Fibroblast of the aortic adventitia (primary cell): ENCODE measurements at places on chromosomes 11 and 22. TPM values are rescaled to one million over a fixed set of nuclear protein-coding genes. Genes with fewer than 3 reads are reported as not detected.
A peak's percentile ranks its signal among the peaks of the same experiment; 100 is the strongest.

GRCh38 chr11:84865257-84865656 lies 761.9 kb downstream of the DLG2 start:
- DNase-seq, result no peak

- no peak for DNase-seq
These were observed 408.5 kb downstream of the OPCML start for GRCh38 chr11:133123796-133124195.

DNA sequence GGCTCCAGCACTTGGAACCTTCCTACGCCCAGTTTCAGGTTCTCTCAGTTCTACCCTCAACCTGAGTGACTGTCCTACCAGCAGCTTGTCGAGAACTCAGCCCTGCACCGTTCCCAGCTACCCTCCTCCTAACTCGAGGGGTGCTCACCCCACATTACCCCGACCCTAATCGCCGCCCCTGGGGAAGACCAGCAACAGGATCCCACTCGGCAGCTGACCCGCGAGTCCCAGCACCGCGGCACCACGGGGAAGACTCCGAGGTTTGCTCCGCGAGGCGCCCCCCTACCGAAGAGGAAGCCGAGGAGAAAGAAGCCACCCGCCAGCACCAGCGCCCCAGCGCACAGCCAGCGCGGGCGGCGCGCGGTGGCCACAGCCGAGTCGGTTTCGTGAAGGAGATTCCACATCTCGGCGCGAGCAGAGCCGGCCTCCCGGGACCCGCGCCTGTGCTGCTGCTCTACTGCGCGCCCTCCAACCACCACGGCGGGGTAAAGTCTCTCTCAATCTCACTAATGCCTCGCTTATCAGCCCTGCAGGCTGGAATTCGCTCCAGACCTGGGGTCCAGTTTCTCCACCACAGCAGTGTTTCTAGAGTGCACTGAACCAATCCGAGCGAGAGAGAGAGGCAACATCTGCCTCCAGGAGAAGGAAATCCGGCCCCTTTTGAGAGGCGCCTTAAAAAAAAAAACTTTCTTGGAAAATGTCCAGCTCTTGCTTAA lies at the start of gene FOLH1:
Gene FOLH1 (minus strand): TSS at position 597 of the 716 bp plus-strand sequence. CDS start 193 bp downstream, at position 404.
- no peak for DNase-seq

- DNase-seq, result peak; percentile 59
These were observed 1.3 kb downstream of the EHBP1L1 start for GRCh38 chr11:65576867-65577755.

DNA sequence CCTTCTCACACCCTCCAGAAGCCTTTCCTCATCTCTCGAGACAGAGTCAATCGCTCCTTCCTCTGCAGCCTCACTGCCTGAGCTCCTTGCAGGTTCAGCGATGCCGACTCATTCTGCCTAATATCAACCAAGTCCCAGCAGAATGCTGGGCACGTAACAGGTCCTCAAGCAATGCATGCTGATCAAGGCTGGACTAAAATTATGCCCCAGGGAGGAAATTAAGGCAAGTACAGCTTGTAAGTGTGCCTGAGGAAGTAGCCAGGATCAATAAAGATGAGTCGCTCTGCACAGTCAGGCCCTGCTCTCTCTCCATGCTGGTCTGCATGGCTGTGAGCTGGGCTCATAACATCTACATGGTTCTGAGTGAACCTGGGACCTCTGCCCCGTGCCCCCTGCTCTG lies 25.6 kb upstream of the NRIP3 start:
- no peak for DNase-seq

DNA sequence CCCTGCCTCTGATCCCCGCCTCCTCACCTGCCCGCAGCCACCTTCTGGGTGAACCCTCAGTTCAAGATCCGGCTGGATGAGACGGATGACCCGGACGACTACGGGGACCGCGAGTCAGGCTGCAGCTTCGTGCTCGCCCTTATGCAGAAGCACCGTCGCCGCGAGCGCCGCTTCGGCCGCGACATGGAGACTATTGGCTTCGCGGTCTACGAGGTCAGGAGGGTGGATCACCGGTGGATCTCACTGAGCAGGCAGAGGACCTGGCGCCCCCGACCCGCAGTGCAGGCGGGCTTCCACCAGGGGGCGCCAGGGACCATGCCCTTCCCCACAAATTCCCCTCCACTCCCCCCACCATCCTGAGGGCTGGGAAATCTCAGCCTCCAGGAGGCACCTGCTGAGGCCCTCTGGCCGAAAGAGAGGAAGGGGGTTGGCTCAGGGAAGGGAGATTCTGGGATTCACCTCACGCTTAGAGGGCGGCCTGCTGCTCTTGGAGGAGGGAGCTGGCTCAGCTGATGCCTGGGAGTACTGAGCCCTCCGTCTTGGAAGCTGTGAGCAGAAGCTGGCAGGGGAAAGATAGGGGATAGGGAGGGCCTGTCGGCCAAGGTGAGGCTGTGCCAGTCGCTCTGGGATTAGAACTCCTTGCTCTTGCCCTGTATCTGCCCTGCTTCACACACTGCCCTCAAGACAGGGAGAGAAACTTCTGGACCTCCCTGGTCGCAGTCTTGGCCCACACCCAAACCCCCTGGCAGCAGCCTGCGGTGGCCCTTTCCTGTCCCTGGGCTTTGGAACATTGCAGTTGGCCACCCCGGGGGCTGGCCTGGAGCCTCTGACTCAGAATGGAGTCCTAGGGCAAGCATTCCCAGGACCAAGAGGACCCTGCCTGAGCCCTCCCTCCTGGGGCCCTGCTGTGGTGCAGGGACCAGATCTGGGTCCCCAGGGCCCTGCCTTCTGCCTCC lies 23.2 kb downstream of the CAPN1 start:
- peak; percentile 15 for DNase-seq

SYNGR1 gene
- 3.9 and 14.2 TPM in 2 replicates for total RNA-seq

- no peak for DNase-seq
These were observed 59.8 kb downstream of the LUZP2 start for GRCh38 chr11:24556693-24557092.

- no peak for DNase-seq
These were observed 761 bp upstream of the NXPE4 start for GRCh38 chr11:114596175-114596919.

DNA sequence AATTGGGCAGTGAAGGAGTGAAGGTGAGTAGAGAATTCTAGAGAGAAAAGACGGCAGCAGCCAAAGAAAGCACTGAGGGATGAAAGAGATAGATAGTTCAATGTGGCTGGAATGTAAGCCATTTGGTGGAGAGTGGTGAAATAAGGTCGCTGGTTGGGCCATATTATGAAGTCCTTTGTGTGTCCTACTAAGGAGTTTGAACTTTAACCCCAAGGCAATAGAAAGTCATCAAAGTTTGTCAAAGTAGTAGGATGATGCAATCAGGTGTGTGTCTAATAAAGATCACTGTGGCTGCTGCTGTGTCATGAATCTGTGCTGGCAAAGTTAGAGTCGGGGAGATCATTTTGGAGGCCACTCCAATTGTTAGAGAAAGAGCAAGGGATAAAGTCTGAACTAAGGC lies 18.7 kb downstream of the RNF121 start:
- no peak for DNase-seq

DNA sequence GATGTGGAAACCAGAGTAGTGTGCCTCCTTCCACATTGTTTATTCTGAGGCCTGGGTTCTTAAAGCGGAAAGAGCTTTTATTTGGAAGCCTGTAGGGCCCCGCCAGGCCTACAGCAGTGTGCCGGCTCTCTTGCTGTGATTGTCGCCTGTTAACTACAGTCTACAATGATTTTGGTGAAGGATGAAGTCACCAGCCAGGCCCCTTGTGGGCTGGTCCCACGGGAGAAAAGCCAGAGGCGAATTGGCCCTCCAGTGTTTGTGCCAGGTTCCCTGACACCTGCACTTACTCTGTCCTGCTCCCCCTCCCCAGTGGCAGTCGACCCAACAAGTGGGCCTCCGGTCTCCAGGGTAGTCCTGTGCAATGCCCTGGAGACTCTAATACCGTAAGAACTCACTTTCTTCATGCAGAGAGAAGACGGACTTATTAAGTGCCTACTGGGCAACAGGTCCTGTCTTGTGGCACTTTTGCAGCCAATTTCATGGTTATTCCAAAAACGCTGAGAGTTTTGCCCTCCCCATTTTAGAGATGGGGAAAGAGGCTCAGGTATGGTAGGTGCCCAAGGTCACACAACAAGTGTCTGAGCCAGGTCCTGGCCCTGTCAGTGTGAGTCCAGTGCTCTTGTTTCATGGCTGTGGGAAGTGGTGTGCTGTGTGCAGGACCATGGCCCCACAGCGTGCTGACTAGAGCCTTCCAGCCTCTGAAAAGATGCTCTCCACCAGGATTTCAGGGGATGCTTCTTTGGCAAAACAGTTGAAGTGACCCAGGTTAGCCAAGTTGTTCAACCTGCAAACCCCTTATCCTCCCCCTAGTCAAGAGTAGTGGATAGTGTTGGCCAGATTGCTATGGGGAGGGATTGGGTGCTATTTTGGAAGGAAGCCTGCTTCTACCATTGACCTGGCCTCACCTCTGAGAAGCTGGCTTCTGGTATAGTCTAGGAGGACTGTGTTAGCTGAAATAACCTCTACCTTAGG lies 1.4 kb downstream of the MICAL2 start:
- peak; percentile 36 for DNase-seq

DNA sequence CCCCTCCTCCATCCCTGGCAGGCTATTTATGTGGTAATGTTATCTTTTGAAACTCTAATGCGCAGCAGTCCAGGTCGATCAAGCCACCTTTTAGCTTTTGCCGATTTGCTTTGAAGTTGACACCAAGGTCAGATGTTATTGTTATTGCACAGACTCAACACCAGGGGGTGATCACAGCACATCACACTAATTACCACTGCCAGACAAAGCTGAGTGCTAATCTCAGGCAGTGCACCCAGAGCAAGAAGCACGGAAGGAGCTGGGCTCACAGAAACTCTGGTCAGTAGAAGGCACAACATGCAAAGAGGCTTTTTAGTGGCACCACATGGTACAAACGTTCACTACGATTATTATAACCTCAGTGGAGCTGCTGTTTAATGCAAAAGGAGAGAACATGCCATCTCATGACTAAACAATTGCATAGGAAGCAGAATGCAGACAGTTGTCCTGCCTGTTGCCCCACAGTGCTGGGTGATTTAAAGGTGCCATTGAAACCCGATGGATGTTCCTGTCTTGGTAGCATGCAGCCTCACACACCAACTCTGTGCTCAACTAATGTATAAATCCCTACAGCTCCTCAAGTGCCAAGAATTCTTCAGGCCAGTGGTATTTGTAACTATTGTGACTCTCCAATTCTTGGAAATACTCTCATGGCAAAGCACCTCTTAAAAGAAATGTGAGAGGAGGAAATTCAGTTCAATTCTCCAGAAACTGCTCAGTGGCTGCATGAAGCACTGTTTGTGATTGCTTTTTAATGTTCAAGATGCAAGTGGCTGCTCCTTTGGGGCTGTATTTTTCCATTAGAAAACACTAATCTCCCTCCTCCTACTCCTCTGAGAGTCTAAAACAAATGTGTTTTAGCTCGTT lies 353.9 kb upstream of the DDI1 start:
- DNase-seq, result peak; percentile 93

MOV10L1 gene
- total RNA-seq, result 5.1 and 12.0 TPM in 2 replicates

GRCh38 chr11:111514216-111515031 lies at the start of gene HOATZ:
Gene HOATZ (plus strand): TSS chr11:111514778. CDS start chr11:111514785, 7 bp downstream.
- DNase-seq, result no peak

DNA sequence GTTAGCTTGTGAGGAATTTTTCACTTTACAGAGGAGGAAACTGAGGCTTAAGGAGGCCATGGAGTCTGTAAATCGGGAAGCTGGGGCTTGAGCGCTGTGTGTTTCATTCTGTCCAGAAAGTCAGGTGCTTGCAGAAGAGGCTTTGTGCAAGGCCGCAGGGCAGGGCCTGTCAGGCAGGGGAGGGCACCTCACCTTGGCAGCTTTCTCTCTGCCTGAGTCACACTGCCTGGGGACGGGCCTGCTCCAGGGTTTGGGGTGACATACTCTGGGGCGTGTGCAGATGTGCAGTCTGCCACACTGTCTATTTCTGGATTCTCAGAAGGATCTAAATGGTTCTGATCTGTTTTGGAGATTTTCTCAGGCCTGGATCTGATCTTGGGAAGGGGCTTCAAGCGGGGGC lies 8.4 kb downstream of the INCENP start:
- no peak for DNase-seq

SEPTIN3 gene
- 0.65 TPM in 1 of 2 replicates, not detected in the other for total RNA-seq

GRCh38 chr22:17172029-17172833 lies 13.2 kb upstream of the HDHD5 start:
- DNase-seq, result no peak

GRCh38 chr11:22774716-22775115 lies 54.9 kb downstream of the SVIP start:
- DNase-seq, result no peak

- DNase-seq, result no peak
These were observed 10.7 kb downstream of the DAGLA start for GRCh38 chr11:61690706-61691379.

DNA sequence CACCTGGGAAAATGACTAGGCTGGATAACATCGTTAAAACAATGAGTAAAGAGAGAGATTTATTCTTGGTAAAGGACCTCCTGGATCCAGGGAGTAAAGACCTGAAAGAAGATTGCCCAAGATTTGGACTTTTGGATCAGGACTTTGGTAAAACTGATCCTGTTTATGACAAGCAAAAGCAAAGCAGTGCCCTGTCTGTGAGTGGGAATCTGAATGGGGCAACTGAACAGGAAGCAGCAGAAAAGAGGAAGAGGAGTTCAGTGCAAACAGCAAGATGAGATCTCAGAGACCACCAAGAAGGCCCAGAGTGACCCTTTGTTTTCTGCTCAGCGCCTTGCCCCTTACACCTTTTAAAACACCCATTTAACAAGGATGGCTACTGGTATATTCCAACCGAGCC lies 122.0 kb downstream of the VPREB1 start:
- DNase-seq, result no peak

GRCh38 chr11:79441461-79441875 lies 638 bp upstream of the TENM4 start:
- DNase-seq, result peak; percentile 51

DNA sequence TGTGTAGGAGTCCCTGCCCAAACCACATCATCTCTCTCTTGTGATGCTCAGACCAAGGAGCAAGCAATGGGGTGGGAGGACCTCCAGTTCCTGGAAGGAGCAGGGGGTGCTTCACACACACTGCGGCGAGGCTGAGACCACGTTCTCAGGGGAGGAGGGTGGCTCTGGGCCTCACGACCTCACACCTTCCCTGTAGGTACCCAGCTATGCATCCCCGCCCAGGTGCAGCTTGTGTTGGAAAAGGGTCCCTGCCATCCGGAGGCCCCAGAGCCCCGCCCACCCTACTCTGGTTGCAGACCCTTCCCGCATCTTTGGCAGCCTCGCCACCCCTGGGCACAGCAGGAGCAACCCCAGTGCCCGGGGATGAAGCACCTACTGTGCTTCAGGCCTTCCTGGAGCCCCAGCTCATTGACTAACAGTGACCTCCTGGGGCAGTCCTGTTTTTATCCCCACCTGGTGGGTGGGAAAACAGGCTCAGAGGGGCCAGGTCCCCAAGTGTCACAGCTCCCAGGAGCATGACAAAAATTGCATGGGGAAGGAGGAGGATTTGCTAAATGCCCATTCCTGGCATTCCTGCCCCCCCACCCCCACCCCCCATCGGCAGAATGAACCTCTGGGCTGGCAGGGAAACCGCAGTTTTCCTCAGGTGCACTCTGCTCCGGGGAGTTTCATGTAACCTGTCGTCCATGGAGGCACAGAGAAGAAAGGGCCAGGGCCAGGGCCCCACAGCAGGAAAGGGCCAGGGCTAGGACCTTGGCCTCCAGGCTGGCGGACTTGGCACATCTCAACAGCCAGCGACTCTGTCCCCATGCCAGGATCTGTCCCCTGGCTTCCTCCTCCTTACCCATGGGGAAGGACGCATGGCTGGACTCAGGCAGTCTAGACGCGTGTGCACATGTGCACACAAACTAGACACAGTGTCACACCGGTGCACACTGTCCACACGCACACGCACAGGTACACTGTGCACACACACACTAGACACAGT lies 81.0 kb downstream of the IGLL1 start:
- no peak for DNase-seq

SMDT1 gene
- total RNA-seq, result 8.0 and 10.2 TPM in 2 replicates

- no peak for DNase-seq
These were observed 173.2 kb downstream of the DSCAML1 start for GRCh38 chr11:117623831-117624271.
